GM10248 (cell line): ENCODE measurements at places on chromosomes 16 and 17.

GRCh38 chr17:61470530-61471136 lies 18.4 kb downstream of the TBX4 start:
- no peak for DNase-seq

DNA sequence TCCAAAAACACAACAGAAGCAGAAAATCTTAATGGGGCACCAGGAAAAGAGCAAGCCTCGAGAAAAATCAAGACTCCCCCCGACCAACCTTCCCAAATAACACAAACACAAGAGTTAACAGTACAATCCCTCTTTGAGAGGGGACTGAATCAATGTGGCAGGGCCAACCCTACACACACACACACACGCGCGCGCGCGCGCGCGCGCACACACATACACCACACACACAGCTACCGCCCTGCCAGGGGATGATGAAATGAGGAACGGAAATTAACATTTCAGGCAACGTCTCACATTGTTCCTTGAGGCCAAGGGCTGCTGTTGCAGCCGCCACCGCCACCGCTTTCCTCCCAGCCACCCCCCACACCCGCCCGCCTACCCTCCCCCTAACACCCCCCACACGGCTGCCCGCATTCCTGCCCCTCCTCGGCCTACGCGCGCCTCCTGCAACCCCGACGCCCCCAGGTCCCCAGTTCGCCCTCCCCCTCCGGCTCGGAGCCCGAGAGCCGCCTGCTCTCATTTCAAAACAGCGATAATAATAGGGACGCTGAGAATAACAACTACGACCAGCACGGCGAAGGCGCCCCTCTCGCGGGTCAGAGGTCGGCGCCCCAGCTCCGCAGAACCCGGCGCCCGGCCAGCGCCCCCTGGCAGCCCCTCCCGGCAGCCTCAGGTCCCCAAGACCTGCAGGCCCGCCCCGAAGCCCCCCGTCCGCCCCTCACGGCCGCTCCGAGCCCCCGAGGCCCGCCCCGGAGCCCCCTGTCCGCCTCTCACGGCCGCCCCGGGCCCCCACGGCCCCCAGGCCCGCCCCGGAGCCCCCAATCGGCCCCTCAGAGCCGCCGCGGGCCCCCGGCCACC lies 1.1 kb downstream of the ANKRD11 start:
- peak; percentile 73 for DNase-seq

DNA sequence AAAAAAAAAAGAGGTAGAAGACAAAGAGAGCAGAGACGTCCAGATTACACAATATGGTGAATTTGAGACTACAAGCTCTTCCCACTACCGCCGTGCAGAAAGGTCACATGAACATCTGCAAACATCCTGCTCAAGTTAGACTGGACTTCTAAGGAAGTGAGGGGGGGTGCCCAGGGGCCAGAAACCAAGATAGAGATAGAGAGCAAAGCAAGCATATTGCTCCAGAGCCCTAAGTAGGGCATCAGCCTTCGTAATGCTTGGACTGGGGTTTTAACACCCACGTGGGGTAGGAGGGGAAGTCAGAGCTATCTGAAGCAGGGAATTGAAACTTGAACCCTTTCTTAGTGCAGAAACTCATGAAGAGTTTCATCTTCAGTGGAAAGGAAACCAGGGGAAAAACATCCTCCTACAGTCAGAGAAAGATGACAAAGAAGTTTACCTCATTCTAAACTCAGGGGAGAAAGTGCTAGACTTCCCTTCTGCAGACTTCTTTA lies 8.7 kb downstream of the CLEC19A start:
- peak; percentile 74 for DNase-seq

DNA sequence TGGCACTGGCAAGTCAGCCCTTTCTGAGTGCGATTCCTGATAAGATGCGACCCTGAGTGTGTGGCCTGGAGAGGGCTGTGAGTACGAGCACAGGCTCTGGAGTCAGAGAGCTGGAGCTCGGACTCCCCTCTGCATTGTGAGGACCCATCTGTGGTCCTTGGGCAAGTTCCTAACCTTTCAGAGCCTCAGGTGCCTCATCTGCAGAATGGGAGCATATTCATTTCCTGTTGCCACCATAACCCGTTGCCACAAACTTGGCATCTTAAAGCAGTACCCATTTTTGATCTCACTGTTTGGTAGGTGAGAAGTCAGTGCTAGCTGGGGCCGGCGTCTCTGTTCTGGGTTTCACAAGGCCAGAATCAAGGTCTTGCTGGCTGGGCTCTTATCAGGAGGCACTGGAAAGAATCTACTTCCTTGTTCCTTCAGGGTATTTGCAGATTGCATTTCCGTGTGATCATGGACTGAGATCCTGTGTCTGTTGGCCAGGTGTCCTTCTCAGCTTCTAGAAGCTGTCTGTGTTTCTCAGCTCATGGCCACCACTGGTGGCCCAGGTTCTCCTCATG lies 20.2 kb downstream of the KNOP1 start:
- DNase-seq, result no peak

DNA sequence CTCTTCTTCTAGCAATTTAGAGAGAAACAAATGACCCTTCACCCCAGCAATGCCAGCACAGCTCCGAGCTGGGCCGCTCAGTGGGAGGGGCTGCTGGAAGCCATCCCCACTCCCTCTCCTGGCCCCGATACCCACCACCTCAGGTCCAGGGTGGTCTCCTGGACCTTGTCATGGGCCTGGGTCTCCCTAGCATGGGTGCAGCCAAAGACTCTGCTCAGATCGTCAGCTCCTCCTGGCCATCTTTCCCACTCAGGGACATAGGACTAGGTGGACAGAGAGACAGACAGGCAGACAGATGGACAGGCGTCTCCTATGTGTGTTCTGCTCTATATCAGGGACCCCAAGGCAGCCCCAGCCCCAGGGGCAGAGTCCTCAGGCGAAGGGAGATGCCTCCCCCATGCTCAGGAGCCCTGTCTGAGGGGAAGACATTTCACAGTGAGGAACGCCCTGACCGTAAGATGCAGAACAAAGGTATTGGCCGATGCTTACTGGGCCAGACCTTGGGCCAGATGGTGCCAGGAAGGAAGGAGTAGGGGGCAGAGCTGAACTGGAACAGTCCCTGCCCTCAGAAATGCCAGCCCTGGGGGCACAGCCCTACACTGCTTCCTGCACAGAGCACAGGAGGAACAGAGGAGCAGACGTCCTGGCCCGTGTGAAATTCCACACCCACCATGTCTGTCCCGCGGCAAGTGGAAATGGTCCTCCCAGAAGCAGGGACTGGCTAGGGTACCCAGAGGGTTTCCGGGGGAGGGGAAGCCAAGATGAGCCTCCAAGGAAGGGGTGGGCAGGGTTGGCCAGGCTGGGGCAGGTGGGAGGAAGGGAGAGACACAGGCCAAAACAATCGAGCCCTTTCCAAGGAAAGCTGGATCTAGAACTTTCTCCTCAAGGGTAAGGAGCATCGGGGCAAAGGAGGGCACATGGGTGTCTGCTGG lies 13.0 kb downstream of the PITPNM3 start:
- no peak for DNase-seq

GRCh38 chr16:75459691-75460090 lies 4.8 kb downstream of the TMEM170A start:
- no peak for DNase-seq

DNA sequence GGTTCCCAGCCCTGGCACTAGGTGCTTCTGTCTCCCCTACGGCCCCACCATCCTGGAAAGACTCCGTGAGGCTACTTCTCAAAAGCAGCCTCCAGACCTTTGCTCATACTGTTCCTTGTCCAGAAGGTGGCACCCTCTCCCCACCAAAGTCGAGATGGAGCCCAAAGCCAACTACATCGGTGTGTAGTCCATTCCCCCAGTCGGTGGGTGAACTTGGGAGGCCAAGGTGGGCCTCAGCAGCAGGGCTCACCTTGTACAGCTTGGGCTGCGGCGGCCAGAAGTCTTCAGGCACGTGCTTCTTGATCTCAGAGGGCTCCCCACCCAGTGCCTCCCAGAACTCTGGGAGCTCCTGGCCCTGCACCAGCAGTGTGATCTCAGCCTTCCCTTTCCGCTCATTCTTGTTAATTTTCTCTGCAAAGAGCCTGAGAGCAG lies 10.2 kb downstream of the FLII start:
- peak; percentile 89 for DNase-seq

GRCh38 chr17:27533874-27534815 lies 77.9 kb downstream of the KSR1 start:
- DNase-seq, result no peak

DNA sequence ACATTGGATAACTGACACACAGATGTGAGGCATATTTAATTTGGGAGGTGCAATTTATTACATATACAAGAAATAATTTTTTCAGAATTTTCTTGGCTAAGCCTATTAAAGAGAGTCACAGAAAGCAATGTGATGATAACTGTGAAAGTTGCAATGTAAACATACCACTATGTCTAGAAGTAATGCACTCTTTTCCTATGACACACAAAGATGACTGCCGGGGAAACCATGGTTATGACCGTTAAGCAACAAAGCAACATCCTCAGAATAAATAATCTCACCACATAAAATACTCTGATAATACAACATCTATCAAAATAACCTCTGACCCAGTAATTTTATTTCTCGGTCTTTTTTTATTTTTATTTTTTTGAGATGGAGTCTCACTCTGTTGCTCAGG lies 10.5 kb upstream of the QRICH2 start:
- DNase-seq, result no peak

- no peak for DNase-seq
Measured at GRCh38 chr16:30117768-30118167, 4.4 kb upstream of the GDPD3 start.

DNA sequence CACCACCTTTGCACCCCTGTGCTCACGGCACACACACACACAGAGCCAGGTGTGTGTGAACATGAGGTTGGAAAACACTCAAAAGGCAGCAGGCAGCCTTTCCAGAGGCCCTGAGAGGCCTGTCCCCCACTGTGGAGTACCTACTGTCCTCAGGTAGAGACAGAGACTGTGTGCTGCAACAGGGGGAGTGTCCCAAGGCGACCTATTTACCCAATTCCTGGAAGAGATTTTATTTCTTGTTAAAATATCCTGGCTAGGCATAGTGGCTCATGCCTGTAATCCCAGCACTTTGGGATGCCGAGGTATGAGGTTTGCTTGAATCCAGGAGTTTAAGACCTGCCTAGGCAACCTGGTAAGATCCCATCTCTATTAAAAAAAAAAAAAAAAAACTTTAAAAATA lies 108.5 kb downstream of the COPRS start:
- DNase-seq, result no peak

DNA sequence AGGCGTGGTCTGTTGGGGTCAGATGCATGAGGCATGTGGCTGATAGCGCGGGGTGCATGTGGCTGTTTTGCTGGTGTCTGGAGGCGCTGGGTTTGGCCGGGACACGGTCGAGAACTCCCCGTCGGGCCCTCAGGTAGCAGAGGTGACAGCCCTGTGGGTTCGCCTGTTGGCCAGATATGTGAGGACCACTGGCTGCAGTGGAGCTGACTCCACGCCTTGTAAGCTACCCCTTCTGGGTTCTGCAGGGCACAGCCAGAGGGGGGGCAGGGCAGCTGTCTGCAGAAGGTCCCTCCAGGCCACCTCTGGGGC lies 38.5 kb downstream of the SOX8 start:
- DNase-seq, result no peak

- DNase-seq, result no peak
Measured at GRCh38 chr17:1002771-1003555, 6.0 kb downstream of the TIMM22 start.

DNA sequence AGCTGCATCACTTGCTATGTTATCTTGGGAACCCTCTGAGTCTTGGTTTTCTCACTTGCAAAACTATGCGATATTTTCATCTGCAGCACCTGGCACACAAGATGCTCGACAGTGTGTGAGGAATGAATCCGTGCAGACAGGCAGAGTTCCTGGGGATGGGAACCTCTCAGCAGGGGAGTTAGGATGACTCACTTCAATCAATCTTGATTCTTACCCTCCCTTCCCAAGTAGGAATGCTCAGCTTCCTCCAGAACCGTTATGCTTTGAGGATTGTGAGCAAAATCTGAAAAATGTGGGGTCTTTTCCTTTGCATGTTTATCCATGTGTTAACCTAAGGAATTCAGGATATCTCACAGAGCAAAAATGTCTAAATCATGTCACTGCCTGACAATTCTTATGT lies 68.9 kb upstream of the HNF1B start:
- DNase-seq, result no peak

DNA sequence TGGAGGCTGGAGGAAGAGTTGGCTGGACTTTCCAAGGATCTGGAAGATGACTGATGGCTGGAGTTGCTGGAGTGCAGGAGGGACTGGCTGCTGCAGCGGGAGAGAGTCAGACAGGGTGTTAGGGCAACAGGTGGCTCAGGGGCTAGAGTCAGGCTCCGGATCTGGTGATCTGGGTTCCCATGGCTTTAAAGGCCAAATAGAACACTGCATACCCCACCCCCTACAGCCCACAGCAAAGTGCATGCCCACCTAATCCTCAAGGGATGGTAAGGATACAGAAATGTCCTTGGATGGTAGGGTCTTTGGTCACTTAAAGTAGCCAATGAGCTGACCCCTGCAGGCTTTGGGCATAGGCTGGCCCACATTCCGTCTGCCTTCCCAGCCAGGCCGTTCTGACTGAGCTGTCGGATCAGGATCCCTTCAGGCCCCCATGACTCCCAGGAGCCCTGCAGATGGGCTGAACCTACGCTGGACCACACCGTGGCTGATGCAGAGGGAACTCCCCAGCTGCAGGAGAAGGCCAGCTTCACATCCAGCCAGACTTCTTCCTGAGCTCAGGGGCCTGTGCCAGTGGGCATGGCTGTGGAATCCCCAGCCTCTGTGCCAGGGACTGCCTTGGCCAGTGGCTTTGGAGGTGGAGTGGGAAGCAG lies 13.9 kb downstream of the TNS4 start:
- DNase-seq, result no peak

DNA sequence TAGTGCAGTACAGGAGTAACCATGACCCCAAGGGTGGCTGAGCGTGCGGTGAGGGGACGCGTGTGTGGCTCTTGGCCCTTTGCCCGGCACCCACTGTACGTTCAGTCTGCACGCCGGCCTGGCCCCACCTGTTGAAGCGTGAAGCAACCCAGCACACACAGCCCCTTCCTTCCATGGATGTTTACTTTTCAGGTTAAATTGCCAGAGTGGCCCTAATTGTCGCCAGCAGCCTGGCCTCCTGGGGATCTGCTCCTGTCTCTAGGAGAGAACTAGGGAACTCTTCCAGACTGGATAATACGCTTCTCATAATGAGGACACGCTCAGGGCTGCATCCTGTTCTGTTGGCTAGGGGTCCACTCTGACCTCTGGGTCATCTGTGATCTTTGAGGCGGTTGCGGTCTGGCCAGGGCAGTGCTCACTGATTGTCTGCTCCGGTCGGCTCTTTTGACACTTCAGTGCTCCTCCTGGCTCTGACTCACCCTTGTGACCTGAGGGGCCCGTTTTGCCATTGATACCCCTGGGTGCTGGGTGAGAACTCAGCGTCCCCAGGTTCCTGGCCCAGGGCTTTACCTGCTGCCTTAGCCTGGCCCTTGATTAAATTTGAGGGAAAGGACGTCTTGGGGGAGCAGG lies 27.7 kb downstream of the TPSG1 start:
- no peak for DNase-seq

GRCh38 chr17:49585422-49586027 lies 9.9 kb downstream of the NXPH3 start:
- no peak for DNase-seq
